ENCODE measurements at places on chromosomes 3 and 15.

DNA sequence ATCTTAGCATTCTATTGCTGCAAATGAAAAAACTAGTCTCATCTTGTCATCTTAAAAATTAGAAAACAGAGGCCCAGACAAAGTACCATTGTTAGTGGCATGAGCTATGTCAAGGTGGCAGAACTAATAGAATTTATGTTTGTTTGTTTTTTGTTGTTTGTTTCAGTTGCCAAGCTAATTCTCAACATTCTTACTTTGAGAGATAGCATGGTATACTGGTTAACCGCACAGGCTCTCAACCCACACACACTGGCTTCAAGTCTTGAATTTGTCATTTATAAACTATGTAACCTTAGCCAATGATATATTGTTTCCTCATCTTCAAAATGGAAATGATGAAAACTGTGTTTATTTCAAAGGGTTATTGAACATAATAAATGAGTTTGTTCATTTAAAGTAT lies 367.6 kb upstream of the PLSCR5 start:
- DNase-seq, result peak; percentile 58

GRCh38 chr3:31688984-31689383 lies 156.3 kb downstream of the STT3B start:
- no peak for DNase-seq

DNA sequence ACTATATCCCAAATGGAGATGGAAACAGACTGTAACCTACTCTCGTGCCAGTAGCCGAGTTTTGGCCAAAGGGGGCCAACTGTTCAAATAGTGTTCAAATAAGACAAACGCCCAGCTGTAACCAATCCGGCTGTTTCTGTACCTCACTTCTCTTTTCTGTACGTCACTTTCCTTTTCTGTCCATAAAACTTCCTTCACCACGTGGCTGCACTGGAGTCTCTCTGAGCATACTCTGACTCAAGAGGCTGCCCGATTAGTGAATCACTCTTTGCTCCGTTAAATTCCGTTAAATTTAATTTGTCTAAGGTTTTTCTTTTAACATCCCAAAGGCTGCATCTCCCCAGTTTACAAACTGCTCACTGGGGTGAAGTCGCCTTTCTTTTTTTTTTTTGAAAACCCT lies 219.2 kb upstream of the P2RY1 start:
- peak; percentile 10 for DNase-seq

DNA sequence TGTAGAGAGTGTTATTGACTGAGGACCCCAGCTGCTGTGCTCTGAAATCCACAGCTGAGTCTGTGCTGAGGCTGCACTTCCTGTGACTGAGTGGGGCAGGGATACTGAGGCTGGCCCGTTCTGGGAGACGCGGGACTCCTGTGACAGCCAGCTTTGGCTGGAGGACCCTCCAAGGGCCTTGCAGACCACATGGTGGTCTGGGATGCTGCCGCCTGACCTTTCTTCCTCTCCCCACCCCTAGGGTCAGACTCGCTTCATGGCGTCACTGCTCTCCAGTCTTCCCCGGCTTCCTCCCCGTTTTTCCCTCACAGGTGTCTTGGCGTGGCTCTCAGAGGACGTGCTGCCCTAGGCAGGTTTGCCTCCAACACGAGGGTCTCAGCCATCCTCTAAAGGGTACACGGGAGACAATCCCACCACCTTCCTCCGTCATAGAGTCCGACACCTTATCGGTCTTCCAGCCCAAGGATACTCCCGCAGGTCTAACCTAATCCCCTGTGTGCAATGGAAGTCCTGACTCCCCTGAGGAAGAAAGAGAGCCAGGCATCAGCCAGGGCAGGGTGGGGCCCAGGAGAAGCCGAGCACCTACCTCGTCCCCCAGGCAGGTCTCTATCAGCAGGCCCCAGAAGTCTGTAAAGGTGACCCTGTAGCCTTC lies 19.9 kb upstream of the EHD4 start:
- DNase-seq, result no peak

GRCh38 chr15:27587810-27588209 lies 511.3 kb downstream of the OCA2 start:
- DNase-seq, result no peak

DNA sequence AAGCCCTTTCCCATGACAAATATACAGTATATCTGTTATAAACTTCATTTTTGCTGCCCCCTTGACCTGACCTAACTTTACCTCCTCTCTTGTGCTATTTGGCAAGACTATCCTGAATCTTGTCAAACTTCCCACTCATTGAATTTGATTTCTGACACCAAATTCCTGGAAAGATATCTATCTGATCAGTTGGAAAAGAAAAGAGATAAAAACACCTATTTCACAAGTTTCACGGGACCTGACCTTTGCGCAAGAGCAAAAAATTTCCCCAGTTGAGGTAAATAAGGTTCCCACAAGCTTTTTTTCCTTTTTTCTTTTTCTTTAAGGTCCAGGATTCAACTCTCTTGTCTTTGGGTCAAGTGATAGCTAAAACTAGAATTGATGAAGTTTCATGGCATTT lies 189.2 kb upstream of the LPP start:
- no peak for DNase-seq

GRCh38 chr15:35440265-35440664 lies 105.7 kb downstream of the DPH6 start:
- no peak for DNase-seq

DNA sequence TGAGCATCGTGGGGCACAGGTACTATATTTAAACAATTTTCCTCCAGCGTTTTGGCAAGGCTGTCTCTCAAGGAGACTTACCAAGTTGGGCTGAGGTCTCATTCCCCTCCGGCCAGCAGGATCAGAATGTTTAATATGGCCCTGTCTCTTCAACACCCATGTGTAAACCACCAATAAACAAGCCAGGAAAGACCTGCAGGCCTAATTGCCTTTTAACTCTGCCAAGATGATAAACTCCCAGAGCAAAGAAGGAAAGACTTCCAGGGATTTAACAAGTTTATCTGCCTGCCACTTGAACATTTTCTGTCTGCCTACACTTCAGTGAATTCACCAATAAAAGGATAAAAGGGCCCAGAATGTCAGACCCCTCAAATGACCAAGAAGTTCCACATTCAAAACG lies 130.3 kb upstream of the WNT5A start:
- DNase-seq, result no peak

DNA sequence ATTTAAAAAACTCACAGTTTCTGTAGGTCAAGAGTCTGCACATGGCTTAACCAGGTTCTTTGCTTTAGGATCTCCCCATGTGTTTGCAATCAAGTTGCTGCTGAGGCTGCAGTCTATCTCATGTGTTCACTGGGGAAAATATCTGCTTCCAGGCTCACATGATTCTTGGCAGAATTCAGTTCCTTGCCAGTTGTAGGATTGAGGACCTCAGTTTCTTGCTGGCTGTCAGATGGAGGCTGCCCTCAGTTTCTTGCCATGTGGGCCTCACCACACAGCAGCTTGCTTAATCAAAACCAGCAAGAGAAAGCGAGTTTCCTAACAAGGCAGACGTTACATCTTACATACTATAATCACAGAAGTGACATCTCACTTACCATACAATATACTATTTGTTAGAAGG lies 10.0 kb upstream of the TBC1D5 start:
- DNase-seq, result no peak

DNA sequence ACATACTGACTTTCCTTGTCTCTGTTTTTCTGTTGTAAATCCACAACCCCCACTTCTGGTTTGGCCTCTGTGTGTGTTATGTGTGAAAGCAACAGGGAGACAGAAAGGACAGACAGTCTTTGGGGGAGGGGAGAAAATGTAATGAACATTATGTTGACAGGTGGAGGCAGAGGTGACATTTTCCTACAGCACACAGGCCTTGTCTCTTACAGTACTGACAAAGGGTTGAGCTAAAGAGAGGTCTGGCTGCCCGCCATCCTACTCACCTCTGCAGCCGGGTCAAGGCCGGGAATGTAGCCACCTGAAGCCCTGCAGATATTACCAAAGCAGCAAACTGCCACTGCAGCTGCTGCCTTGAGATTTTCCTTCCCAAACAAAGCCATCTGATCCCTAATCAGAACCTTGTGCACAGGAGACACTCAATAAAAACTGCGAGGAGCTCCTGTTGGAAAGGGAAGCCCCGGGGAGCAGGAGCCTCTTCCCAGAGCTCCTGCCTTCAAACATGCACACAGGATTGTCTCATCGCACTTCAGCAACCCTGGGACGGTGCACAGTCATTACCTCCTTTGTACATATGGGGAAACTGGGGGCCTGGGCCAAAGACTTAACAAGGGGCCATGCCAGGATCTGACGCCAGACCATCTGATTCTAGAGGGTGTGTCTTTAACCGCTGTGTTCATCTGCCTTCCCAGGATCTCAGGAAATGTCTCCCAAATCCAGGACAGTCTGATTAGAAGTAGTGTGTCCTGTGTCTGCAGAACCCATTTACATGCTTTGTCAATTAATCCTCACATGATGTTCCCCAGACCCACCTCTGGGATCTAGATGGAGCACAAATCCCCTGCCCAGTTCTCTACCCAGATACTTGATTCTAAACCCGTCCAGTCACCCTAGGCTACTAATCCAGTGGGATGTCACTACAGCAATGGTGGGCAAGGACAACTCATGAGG lies 14.2 kb downstream of the MYO5C start:
- DNase-seq, result no peak

DNA sequence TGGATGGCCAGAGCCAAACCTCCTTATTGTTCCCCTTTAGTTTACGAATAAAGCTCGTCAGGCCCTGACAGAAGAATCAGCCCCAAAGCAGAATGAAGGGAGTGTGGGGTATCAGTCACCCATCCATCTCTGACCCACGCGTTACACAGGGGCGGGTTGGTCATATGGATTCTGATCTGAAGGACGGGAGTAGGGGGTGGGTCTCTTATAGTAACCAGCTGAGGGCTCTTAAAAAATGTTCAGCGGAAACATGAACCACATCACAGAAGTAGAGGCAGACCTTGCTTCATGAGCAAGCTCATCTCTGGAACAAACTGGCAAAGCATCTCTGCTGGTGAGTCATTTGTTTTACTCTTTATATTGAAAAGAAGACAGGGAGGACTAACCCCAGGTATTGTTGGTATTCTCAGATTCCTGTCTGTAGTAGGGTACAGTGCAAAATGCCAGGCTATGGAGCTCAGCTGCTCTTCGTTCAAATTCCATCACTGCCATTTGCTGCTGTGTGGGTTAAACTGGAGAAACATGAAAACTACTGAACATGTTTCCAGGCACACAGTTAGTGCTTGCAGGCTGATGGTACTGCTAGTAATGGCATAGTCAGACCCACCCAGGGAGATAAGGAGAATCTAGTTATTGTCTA lies at the start of gene CXCR6:
CXCR6 (plus strand) TSS at position 258 of the 640 bp plus-strand sequence. CDS start 3,018 bp downstream, outside the sequence.
- DNase-seq, result peak; percentile 22

DNA sequence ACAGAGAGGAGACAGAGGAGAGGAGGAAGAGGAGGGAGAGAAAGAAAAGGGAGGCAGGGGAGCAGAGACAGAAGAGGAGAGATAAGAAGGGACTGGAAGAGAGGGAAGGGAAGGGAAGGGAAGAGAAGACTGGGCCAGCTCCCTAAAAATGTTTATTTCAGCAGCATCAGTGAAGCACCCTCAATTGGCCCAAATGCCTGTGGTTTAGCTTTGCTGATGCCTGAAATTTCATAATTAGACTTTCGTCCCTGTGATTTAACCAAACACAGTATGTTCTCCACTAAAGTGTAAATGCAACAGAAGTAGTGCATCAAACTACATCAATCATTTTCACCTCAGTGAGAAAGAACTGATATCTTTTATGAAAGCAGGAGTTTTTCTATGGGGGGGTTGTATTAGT lies 55.9 kb downstream of the NOX5 start:
- DNase-seq, result no peak

DNA sequence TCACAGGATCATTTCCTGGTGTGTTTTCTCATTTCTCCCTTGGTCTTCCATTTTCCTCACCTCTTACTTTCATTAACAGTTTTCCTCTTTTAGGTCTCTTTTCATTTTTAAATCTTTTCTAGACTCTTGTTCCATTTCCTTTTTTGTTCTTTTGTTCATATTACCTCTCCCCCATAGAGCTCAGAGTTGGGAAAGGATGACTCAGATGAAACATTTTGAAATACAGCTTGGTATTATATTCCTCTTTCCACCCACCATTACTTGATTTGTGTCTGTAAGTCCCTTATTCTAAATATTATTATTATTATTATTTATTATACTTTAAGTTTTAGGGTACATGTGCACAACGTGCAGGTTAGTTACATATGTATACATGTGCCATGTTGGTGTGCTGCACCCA lies 153.1 kb downstream of the VGLL3 start:
- no peak for DNase-seq

DNA sequence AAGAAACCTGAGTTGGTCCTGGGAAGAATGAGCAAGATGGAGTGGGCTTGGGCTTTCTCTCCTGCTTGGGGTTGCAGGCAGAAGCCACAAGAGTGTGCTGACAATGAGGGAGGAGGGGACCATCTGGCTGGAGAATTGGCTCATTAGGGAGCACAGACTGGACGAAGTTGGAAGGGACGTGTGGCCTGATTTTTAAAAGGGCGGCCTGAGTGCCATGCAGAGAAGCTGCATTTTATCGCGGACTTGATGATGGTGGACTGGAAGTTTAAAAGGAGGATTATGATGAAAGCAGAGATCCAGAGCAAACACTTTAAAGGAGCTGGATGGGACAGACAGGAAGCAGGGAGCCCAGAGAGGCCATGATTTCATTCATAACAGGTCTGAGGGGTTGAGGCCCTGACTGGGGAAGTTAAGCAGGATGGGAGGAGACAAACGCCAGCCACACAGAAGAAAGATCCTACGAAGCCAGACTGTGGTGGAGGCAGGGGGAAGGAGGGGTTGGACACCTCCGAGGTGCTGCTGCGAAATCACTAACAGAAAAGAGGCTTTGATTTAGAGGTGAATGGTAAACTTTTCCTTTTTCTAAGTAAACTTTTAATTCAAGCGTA lies 23.6 kb downstream of the TLNRD1 start:
- DNase-seq, result peak; percentile 23

DNA sequence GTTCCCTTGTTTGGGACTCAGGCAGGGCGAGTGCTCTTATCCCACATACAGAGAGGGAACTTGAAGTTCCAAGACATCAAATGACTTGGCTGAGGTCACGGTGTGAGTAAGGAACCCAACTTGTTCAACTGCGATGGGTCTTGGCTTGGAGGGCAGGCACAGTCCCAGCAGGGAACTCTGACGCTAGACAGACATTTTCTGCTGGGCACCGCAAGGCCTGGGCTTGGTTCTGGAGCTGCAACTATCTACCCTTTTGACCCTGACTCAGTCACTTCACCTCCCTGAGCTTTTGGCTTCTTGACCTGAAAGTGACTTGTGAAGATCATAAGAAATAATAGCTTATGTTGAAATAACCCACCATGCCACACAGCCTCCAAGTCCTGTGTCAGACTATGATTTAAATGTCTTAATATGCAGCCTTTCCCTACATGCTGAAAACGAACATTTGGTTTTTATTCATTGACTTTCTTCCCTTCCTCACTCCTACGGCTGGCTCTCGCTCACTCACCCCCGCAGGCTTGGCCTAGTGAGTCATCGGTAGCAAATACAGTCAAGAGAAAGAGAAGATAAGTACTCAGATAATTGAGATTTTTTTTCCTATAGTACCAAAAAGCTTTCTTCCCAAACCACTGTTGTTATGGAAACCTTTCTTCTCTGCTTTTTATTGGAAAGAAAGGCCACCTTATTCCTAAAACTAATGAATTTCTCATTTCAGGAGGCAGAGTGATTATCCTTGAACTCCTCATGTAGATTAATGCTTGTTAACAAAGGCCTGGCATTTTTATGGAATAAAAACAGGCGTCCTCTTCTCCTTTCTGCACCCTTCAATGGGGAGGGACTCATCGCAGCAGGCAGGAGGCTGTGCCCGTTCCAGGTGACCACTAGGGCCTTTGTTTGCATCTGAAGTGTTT lies 178.4 kb downstream of the ATP10A start:
- DNase-seq, result peak; percentile 92
